ENCODE measurements at places on chromosomes 2 and 18.

DNA sequence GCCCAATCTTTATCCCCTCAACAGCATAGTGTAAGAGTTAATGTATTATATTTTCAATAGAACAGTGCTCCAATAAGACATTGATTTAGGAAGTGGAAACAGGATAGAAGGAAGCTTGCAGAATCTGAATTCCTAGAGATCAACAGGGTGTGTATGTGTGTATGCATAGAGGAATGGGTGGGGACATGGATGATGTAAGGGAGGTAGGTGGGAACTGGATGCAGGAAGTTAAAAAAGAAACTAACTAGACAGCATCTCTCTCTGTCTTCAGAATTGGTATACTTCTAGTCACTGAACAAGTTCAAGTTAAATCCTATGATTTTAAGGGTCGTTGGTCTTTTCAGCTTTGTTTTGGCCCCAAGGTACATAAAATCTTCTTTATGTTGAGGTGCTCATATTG is 196.6 kb downstream of the PMAIP1 start:
- peak; percentile 48 for DNase-seq

GRCh38 chr2:208620487-208620978 is 213.9 kb downstream of the PTH2R start:
- DNase-seq: no peak

DNA sequence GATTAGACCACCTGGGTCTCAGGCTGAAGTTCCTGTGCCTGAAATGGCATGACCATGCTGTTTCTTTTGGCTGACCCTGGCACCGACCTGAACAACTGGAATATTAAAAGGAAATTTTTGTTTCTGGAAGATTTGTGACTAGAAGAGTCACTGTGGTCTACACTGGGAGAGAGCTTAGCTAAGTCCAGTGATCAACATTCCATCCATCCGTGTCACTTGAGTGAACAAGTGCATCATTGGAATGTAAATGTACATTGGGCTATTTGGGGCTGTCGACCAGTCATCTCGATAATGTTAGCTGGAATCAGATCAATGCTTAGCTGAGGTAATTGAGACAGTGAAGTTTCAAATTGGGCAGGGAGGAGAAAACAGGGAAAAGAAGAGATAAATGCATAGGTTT is 95.4 kb upstream of the CCDC85A start:
- DNase-seq: no peak

GRCh38 chr2:169705927-169706326 is 11.7 kb downstream of the PHOSPHO2 start:
- no peak for DNase-seq

DNA sequence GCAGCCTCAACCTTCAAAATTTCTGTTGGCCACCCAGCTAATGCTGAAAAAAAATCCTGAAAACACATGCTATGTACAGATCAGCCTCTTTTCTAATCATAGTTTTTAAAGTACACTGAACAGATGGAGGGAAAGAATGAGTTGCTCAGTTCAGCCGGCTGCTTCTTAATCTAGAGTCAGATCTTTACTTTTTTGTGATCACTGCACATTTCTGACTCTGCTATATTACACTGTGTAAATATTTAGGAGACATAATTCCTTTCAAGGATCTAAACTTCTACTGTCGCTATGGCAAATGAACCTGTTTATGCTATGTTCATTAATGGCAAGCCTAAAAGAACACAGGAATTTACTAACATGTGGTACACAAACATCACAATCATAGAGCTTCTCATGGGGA is 114.2 kb downstream of the SRBD1 start:
- no peak for DNase-seq

- DNase-seq: peak; percentile 24
These were observed 9.8 kb downstream of the TUBB6 start for GRCh38 chr18:12317664-12318333.

DNA sequence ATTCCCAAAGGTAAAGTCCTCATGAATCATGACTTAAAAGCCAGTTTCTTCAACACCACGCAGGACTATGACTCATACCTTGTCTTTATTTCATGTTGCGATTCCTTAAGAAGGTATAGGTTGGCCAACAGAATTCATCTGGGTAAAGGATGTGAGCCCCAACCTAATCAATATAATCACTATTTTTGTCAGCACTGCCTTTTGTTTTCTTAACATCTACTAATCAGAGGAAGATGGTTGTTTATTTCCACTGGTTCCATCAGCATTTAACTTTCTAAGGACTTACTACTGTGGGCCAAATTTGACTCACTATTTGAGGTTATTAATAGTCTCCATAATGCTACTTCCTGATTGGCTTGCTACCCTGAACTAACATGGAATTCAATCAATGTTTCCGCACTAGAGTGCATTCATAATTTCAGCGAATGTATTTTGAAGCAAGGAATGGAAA is 78.6 kb downstream of the SCG2 start:
- peak; percentile 58 for DNase-seq

GRCh38 chr2:215358312-215358845 is 46.5 kb downstream of the ATIC start:
- DNase-seq: no peak

- no peak for DNase-seq
These were observed 31.7 kb downstream of the TMEM178A start for GRCh38 chr2:39697454-39697853.

DNA sequence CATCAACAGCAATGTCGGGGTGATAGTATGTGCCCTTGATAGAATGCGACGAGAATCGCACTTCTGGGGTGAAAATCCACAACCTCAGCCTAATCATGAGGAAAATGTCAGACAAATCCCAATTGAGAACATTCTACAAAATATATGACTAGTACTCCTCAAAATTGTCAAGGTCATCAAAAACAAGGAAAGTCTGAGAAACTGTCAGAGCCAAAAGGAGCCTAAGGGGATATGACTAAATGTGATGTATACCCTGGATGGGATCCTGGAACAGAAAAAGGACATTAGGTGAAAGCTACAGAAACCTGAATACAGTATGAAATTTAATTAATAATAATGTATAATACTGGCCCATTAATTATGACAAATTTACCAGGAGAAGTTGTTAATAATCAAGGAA is 7.6 kb upstream of the CACNB4 start:
- DNase-seq: no peak

- DNase-seq: peak; percentile 61
These were observed 73.2 kb downstream of the MBP start for GRCh38 chr18:77059294-77059916.

DNA sequence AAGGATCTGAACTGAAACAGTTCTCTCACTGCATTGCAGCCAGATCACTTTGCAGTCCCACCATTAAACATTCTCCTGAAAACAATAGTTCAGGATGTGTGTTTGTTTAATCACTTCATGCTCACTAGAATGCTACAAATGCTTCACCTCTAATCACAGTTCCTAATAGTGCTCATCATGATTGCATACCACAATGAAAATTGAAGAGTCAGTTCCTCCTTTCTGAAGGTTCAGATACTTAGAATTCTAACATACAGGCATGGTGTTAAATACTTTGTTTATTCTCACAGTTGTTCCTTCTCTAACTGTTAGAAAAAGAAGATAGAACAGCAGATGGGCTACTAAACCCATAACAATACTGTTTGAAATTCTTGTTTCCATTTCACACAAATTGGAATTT is 622.3 kb upstream of the ACVR2A start:
- DNase-seq: no peak

GRCh38 chr18:50638884-50639420 is 79.1 kb downstream of the MAPK4 start:
- no peak for DNase-seq

DNA sequence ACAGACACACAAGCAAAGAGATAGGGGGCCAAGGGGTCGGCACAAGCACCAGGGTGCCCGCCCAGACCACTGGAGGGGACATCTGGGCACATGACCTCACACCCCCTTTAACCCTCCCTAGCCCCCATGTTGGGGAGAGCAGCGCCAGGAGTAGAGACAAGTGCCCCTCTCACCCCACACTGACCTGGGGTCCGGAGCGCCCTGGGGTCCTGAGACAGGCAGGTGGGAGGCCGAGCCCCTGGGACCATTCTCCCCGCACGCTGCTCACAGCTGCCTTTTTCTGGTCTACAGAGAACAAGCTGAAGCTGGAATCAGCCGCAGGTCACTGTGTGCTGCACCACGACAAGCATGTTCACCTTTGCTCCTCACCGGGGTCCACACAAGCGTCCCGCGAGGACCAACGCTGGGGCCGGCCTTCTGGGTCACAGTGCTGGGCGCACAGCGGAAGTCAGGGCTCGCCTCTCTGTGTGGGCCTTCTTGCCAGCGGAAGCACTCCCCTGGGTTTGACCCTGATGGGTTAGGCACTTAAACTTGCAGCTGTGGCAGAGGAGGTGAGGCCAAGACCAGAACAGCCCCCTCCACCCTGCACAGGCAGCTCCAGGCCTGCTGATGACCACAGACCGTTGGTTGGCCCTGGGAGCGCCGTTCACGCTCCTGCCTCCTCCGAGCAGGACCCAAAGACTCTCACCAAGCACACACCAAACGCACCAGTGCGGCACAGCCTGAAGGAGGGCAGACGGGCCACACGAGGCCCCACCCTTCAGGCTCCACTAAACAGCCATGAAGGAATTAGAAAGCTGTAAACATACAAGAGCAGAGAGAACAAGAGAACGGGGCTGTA is 275.3 kb downstream of the EIPR1 start:
- no peak for DNase-seq

GRCh38 chr2:127100251-127101047 is 6.5 kb downstream of the BIN1 start:
- no peak for DNase-seq

GRCh38 chr2:74939919-74940812 is 18.3 kb upstream of the POLE4 start:
- no peak for DNase-seq

GRCh38 chr2:6945087-6945813 is 28.0 kb downstream of the RNF144A start:
- no peak for DNase-seq

DNA sequence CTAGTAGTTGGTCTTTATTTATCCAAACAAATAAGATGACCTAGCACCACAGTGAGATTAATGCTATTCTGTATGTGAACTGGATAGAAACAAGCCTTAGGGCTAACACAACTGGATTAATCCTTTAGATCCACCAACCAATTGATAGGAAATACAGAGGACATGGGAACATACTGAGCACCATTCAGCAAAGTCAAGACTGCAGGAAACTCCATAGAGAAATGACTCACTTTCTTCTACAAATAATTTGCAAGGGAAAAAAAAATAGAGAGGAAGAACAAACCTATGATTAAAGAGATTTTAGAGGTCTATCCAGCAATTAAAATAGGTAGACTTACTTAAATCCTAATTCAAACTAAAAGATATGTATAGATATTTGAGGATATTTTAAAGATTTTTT is 23.9 kb downstream of the WDFY1 start:
- no peak for DNase-seq

- no peak for DNase-seq
These were observed 13.2 kb downstream of the ATG16L1 start for GRCh38 chr2:233264667-233265066.

DNA sequence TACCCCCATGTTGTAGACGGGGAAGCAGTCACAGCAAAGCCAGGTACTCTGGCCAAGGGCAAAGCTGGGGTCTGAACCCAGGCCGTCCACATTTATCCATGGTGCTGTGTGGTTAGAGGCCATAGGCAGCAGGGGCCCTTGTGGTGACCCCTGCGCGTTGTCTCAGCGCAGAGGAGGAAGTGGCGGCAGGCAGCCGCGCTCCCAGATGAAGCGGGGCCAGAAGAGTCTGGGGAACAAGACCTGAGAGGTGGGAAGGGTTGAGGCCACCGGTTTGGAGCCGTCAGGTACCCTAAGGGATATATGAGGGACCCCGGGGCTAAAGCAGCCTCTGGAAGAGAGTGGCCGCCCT is 770 bp downstream of the ZNF396 start:
- no peak for DNase-seq

GRCh38 chr2:173054466-173054865 is 21.2 kb upstream of the MAP3K20 start:
- DNase-seq: no peak

DNA sequence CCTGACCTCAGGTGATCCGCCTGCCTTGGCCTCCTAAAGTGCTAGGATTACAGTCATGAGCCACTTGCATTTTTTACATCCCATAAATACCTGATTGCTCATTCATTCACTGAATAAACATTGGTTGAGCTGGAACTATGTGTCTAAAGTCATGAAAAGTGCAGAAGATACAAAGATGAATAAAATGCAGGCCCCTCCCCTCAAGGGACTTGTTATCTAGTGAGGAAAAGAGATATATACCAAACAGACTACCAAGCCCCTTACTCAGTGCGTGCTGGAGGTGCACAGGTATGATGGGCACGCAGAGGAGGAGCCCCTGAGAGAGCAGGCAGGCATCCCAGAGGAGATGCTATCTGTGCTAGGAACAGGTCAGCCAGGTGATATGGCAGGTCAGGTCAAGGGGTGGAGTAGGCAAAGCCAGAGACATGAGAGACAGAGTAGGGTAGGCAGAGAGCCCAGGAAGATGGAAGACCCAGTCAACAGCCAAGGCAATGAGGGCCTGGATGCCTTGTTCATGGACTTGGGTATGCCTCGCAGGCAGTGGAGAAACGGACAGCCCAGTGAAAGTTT is 7.7 kb downstream of the FHL2 start:
- peak; percentile 53 for DNase-seq

- no peak for DNase-seq
These were observed 53.0 kb downstream of the NCKAP5 start for GRCh38 chr2:133515271-133515670.

Data from HT1080 (cell line).